ENCODE measurements at places on chromosomes 4 and X.
A peak's percentile ranks its signal among the peaks of the same experiment; 100 is the strongest.

GRCh38 chr4:38166768-38167167, 206.6 kb downstream of the PTTG2 start:
- peak; percentile 60 for DNase-seq

GRCh38 chrX:32155044-32155638, 1056.2 kb downstream of the DMD start:
- no peak for DNase-seq

DNA sequence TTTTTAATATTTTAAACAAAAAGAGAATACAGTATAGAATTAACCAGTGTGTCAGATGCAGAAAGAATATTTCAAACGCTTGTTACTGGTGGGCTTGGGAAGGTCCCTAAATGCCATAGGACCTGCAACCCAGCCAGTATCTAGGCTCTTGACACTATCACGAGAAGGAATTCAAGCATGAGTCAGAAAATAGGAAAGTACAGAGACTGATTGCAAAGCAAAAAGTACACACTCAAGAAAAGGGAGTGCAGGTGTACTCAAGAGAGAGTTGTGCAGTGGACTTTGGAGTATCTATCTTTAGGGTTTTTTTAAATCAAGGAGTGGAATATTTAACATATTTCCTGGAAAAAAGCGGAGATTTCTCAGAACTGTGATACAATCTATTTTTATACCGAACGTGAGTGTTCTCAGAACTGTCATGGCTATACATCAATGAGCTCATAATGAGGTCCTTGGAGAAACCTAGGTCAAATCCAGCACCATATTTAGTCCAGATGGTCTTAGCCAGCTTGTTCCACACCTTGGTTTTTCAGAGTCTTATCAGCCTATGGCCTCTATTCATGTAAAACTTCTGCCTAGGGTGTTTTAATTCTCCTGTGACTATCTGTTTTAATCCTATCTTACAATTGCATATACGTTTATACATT, 291.8 kb upstream of the FAT4 start:
- no peak for DNase-seq

- DNase-seq = no peak
These were observed 9.8 kb downstream of the TMEM255A start for GRCh38 chrX:120301497-120301896.
